T-helper 1 cell treated with Interleukin-12 subunit alpha and Interleukin-12 subunit beta and Interleukin-4 antibody, amounts not matched to agents 30 ng/mL and 1 ng/mL, for 36 hours (primary cell): ENCODE measurements at places on chromosomes 16 and 17. TPM values are rescaled to one million over a fixed set of nuclear protein-coding genes. Genes with fewer than 3 reads are reported as not detected.

HBQ1 gene
- total RNA-seq, result not detected in 2 replicates

MPV17L gene
- total RNA-seq, result not detected in 2 replicates

PRSS8 gene
- not detected in 2 replicates for total RNA-seq

RNF157 gene
- 104 and 107 TPM in 2 replicates for total RNA-seq

HES7 gene
- 0.12 and 1.2 TPM in 2 replicates for total RNA-seq

PPY gene
- total RNA-seq, result not detected in 2 replicates

TOX3 gene
- total RNA-seq, result not detected in 2 replicates

BHLHA9 gene
- not detected in 2 replicates for total RNA-seq

SLC5A10 gene
- not detected in 2 replicates for total RNA-seq
